Nucleus accumbens (tissue), 56 donors: ENCODE measurements at places on chromosomes 1 and 21.

DNA sequence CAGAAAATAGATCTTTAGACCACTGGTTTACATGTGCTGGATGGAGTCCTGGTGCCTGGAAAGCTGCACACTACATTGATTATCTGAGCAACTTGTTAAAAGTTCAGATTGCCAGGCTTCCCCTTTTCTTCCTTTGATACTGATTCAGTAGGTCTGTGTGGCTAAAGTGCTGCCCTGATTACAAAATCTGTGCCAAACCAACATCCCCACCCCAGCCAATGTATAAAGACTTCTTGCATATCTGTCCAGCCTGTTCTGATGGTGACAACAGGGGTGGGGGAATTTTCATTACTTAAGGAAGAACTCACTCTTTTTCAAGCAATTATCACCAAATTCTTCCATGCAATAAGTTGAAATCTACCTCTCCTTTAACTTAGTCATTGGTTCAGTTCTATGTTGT lies 135.5 kb downstream of the TNFSF18 start:
- no peak for DNase-seq

GRCh38 chr1:19398309-19398760 lies 86.2 kb downstream of the SLC66A1 start:
- DNase-seq: no peak

GRCh38 chr1:201320168-201320788 lies 37.0 kb downstream of the PKP1 start:
- DNase-seq: no peak

- no peak for DNase-seq
Measured at GRCh38 chr1:39305555-39305954, 101.1 kb downstream of the MACF1 start.

DNA sequence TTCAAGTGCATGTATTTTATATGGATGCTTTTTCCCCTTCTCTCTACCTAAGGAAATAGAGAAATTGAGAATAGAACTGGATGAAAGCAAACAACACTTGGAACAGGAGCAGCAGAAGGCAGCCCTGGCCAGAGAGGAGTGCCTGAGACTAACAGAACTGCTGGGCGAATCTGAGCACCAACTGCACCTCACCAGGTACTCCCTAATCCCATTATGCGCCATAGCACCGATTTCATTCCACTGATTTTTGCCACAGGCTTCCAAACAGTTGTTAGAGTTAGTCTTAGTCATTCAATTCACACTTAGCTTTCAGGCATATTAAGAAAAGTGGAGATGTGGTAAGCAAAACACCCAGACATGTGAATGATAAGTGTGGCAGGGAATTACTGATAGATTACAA lies 122.8 kb downstream of the SDCCAG8 start:
- DNase-seq: no peak

DNA sequence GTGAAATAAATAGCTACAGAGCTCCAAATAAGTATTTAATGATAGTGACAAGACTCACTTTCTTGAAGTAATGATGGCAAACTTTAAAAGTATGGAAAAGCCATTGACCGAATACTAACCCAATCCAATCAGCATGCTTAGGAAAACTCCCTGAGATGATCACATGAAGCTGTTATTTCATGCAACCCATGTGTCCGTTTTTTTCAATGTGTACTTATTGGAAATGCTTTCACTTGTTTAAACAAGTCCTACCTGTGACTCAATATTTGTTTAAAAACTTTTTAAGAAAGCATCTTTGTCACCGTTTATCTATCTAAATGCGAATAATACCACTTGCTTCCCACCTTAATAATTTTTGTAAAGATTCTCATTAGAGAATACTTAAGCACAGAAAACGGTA lies 185.8 kb downstream of the NRIP1 start:
- no peak for DNase-seq

DNA sequence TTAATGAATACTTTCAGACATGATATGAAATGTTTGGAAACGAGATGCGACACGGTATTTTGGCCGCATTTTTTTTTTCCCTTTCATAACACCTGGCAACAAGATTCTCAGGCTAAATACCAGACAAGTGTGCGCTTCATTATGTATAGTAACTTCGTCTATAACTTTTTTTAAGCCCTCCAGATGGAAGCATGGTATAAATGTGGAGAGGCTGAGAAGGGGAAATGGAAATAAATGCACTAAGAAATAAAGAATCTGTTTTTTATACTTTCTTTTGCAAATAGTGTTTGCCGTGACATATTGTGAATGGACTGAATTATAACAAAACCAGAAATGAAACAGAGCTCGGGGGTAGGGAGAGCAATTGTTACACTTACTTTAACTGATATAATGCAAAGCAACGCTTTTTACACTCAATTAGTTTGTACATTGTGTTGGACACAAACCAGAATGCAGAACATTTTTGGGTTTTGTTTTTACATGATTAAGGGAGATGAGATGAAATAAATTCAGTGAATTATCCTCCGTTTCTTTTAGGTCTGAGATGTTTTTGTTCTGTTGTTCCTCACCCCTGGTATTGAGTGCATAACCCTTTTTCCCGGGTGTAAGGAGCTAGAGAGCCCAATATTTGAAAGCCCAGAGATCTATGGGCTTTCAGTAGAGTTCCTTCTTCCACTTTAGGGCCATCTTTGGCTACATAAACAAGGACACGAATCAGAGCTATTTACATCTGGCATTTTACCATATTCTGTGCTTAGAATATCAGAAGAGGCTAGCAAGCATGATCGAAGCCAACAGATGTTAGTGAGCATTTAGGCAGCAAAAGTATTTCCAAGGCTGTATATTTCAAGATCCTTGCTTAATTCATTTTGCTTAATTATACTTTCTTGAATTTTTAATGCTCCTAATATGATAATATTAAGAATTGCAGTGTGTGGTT lies 478.0 kb downstream of the CAMTA1 start:
- no peak for DNase-seq

- no peak for DNase-seq
Measured at GRCh38 chr21:44892095-44892494, 18.6 kb upstream of the PTTG1IP start.

DNA sequence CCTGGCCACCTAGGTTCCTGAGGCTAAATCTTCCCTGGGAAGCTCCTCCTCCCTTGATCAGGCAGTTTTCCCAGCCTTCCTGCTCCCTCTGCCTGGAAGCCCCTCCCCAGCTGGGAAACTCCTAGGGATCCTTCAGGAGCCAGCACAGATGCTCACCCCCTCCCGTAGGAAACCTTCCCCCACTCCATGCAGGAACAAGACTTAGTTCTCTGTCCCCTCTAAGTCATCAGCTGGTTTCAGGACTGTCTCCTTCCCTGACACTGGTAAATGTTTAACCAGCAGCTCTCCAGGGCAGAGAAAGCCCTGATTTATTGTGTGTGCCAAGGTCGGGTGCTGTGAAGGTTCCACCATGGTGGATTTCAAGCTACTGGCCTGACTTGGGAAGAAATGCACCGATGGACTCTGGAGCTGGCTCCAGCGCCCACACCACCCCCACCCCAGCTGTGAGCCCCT lies 25.0 kb downstream of the TTC39A start:
- DNase-seq: no peak

GRCh38 chr1:178057141-178057765 lies 36.7 kb upstream of the RASAL2 start:
- DNase-seq: no peak

DNA sequence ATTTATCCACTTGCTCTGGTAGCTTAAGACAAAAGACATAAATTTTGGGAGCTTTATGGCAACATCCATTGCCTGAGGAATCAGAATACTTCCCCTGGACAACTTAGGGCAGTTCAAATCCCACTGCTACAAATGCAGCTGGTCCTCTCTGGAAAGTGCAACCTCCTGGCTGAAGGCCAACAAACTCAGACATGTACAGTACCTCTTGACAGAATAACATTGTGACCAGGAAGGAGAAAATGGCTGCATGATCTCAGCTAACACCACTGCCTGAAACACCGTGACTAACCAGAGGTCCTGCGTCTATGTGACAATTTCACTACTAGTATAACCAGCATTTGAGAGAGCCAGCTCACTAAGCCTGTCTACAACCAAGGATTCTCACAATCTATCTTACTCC lies 218.9 kb downstream of the CRB1 start:
- DNase-seq: no peak

DNA sequence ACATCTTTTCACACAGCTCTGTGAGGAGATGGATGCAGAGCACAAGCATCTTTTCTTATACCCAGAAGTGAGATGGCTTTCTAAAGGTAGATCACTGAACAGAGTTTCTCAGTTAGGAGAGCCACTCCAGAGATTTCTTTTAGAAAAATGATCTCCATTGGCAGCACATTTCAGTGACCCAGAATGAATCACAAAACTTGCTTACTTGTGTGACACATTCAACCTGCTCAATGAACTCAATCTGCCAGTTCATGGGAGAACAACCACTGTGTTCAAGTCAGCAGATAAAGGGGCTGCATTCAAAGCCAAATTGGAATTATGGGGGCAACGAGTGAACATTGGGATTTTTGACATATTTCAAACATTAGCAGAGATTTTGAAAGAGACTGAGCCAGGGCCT lies 78.3 kb downstream of the UCHL5 start:
- DNase-seq: no peak

DNA sequence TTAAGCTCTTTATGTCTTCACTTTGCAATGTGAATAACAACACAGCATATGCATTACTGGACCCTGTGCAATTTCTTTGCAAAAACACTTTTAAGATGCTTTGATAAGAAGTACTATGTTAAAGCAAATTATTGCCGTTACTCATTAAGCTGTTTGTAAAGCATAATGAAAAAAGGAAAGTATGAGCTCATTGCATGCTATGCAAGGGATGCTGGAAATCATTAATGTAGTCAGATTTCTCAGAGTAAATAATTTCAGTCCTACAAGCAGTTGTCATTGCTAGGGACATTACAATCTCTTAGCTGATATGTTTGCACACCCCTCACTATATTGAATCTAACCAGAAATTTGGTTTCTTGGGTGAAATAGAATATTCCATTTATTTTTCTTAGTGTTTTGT lies 982.5 kb upstream of the ADGRL2 start:
- DNase-seq: no peak

- DNase-seq: no peak
Measured at GRCh38 chr1:42692461-42692860, 10.2 kb downstream of the YBX1 start.

DNA sequence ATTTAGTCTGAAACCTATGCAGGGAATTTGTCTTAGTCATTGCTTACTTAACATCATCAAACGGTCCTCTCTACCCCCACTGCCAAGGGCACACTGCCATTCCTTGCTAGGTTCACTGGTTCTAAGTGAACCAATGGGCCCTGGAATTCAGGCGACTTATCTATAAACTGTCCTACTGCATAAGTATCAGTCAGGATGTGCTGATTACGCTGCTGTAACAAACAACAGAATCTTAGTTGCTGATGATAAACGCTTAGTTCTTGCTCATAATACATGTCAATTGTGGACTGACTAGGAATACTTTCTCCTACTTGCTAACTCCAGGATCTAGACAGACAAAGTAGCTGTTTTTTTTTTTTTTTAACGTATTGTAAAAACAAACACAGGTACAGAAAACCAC lies 136.1 kb downstream of the PRDM2 start:
- no peak for DNase-seq

- no peak for DNase-seq
Measured at GRCh38 chr1:205416322-205416721, 5.5 kb downstream of the LEMD1 start.

DNA sequence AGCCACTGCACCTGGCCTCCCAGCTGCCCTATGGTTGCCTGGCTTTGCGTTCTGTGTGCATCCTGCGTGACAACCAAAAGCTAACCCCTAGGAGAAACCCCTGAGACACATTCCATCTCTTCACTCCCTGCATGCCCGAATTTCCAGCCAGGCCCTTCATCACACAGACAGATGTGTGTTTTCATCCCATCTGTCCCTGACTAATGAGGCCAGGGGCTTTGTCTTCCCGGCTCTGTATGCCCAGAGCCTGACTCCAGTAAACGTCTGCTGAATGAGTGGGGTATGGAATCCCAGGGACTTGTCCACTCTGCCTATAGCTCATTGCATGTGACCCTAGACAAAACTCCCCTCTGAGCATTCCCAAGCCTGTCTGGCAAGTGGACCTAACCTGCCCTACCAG lies 9.6 kb downstream of the ESPN start:
- no peak for DNase-seq

GRCh38 chr21:27505516-27505915 lies 538.6 kb upstream of the ADAMTS5 start:
- no peak for DNase-seq

GRCh38 chr1:16241221-16241708 lies 4.3 kb upstream of the CPLANE2 start:
- DNase-seq: no peak

- DNase-seq: no peak
Measured at GRCh38 chr1:216178281-216178680, 245.0 kb downstream of the USH2A start.

GRCh38 chr1:39694026-39694425 lies 2.8 kb upstream of the HPCAL4 start:
- no peak for DNase-seq

GRCh38 chr1:66223681-66224080 lies 310.3 kb upstream of the SGIP1 start:
- DNase-seq: no peak

GRCh38 chr1:184504040-184504954 lies 117.5 kb downstream of the C1orf21 start:
- DNase-seq: no peak

GRCh38 chr1:179314928-179315327 lies 21.3 kb downstream of the SOAT1 start:
- DNase-seq: no peak

DNA sequence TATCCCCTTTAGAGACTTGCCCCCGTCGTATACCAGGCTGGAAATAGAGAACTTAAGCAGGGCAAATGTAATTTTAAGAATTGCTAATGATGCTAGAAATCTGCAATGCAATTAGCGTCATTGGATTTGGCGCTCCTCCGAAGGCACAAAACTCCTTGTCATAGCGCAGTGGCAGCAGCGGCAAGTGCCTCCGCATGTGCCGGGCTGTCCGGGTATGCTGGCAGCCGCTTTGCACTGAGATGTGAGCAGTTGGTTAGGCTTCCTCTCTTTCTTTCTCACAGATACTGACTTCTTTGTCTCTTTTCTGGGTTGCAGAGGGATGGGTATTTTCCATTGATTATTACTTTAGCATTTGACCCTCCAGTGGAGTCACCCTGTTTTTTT lies 193.4 kb upstream of the LMO4 start:
- no peak for DNase-seq

DNA sequence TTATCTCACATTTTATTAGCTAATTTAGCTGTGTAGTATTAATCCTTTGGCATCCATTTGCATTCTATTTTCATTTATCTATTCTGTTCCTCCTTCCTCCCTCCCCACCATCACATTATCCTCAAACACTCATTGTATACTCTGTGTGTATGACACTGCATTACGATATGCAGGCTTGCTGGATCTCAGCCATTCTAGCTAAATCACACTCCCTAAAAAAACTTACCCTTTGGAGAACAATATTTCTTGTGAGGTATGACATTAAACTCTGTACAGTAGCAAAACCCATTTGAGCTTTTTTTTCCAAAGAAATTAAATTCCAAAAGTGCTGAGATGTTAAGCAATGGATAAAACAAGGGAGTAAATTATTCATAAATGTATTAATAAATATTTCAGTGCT lies 11.4 kb upstream of the RAB3GAP2 start:
- DNase-seq: no peak
